Lower leg skin (tissue), 4 donors: ENCODE measurements at places on chromosomes 1 and 21. TPM values are rescaled to one million over a fixed set of nuclear protein-coding genes. Genes with fewer than 3 reads are reported as not detected.

- DNase-seq, result no peak
These were observed 7.0 kb downstream of the SH3BP5L start for GRCh38 chr1:248818505-248819374.

GRCh38 chr1:39609618-39610331 is 29.7 kb downstream of the HEYL start:
- peak; percentile 95 for DNase-seq

- no peak for DNase-seq
These were observed 53.4 kb downstream of the DMAP1 start for GRCh38 chr1:44266400-44267344.

DNA sequence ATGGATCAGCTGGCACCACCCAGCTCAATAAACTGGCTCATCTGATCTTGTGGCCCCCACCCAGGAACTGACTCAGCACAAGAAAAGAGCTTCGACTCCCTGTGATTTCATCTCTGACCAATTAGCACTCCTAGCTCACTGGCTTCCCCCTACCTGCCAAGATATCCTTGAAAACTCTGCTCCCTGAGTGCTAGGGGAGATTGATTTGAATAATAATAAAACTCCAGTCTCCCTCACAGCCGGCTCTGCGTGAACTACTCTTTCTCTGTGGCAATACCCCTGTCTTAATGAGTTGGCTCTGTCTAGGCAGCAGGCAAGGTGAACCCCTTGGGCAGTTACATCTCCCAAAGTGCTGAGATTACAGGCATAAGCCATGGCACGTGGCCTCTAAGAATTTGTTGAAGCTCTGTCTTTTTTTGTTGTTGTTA is 11.8 kb upstream of the RHBDL2 start:
- DNase-seq, result no peak

Gene DIRAS3
- total RNA-seq, result not detected

Gene TSSK3
- total RNA-seq, result 0.42 TPM

Gene LCE1E
- total RNA-seq, result 110 TPM
